ENCODE measurements at places on chromosomes 4 and X.

DNA sequence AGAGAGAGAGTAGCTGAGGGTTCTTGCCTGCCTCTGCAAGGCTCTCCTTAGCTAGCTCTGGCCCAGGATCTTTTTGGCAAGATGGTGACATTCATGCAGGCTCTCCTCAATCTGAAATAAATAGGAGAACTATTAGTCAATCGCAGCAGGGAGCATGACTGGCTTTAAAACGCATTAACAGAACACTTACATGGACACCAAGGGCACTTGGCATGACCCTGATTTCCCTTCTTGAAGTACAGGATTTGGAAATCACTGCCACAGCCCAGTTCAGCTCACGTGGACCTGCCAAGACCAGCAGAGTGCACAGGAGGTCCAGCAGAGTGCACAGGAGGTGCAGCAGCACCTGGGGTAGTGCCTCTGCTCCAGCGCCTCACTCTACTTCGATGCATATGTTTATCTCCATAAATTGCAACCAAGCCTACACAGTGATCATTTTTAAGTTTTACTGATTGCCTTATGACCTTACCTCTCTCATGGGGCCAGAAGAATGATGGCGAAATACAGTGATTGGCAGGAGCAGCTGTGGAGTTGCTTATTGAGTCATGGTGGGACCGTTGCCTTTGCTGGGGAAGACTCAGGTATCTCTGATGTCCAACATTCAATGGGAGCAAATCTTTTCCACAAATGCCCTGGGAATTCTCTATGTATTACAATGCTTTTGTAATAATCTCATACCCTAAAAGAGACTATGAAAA, 122.4 kb downstream of the SYNPO2 start:
- no peak for DNase-seq

DNA sequence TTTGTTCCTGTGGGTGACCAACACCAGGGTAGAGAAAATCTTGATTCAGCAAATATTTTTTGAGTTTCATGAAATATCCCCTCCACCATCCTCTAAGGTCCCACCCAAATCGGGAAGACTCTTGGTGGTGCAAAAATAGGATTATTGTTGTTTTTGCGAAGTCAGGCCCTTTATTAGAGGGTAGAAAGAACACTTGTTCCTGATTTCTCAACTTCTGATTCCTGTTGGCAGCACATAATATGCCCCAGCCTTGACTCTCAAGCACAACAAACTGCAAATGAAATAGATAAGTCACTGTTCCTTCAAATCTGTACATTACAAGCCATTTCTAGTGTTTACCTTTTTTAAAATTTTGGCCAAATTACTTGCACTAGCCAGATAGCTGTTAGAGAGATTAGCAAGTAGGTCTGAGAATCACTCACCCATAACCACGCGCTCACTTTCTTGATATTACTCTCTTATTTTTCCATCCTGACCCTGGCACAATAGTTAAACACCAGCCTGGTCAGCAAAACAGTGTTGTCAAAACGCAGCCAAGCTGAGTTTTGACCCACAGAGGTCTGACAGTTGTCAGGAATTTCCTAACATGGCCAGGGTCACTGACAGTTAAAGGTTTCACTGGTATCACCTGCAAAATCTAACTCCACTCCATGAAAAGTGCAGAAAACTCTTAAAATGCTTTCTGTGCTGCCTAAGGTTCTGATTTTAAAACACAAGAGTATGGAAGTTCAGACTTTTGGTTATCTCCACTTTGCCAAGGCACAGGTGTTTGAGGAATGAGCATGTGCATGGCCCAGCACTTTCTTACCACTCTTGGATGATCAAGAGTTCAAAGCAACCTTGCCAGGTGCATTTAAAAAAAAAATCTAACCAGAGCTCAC, 69.8 kb downstream of the RBM47 start:
- DNase-seq, result no peak

- no peak for DNase-seq
Measured at GRCh38 chr4:104015680-104016079, 295.9 kb upstream of the TACR3 start.

DNA sequence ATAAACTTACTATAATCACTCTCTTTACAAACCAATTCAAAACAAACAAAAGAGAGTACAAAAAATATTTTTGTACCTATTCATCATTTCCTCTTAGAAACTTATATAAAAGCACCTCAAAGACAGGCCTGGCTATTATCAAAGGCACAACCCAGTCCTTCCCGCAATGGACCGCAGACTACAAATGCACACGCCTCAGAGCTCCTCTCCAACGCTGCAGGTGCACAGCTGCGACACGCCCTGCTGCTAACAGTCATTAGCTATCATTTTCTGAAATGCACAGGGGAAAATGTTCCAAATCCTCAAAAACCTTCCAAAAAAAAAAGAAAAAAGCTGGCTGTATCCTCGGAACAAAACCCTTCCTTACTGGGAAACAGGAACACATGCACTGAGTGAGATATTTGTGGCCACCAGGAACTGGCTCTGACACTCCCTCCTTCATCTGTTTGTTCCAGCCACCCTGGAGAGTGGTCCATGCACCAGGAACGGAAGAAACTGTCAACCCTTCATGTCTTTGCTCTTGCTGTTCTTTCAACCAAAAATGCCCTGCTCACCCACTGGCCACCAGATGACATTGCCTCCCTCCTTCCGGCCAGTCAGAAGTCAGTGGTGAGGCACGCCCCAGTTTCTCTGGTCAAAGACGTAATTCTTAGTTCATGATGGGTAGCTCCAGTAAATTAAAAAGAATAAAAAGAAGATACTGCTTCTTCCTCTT, 16.7 kb downstream of the IRF2 start:
- no peak for DNase-seq

GRCh38 chr4:71132486-71132885, 139.0 kb downstream of the DCK start:
- no peak for DNase-seq

- DNase-seq, result no peak
Measured at GRCh38 chr4:40838742-40839141, 89.0 kb downstream of the NSUN7 start.

DNA sequence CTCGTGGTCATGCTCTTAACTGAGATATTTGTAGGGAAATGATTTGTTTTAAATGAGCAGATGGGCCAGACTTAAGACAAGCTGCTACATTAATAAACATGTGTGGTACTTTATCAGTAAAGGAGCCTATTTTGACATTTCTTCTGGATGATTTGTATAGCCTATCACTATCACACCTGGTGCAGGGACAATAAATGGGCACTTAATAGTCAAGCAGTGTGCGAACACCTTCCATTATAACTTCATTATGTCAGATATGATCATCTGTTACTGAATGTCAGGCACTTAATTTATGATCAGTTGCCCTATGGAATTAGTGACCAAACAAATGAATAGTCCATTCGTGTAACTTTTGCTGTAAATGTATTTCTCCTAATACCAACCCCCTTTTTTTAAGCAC, 628.8 kb downstream of the ADGRL3 start:
- DNase-seq, result no peak

Measured in GDM1 (cell line).